ENCODE measurements at places on chromosomes 2 and 18.

DNA sequence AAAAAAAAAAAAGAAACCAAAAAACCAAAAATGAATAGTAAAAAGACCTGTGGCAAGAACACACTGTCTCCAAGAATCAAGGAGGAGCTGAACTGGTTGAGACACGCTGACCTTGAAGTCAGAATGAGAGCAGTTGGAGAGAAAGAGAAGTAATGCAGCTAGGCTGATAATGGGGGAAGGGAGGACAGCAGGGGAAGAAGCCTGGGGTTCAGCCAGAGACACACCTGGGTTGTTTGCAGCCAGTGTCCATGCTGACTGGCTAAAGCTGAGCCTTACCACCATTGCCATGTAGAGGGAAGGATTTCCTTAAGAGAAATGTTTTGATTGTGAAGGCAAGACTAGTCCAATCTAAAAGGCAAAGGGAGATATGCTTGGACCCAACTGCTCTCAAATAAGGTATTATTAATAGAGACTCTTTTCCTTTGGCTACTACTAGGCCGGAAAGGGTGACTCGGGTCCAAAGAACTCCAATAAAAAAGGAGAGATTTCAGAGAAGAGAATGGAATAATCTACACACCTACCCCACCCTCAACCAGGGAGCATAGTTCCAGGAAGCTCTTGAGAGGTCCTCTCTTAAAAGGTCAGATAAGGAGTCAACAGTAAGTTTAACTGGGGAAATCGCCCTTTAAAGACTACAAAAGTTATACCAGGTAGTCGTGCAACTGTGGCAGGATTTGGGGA lies 25.2 kb upstream of the REL start:
- DNase-seq: no peak

GRCh38 chr2:108345951-108346350 lies 31.8 kb upstream of the SULT1C4 start:
- DNase-seq: no peak

DNA sequence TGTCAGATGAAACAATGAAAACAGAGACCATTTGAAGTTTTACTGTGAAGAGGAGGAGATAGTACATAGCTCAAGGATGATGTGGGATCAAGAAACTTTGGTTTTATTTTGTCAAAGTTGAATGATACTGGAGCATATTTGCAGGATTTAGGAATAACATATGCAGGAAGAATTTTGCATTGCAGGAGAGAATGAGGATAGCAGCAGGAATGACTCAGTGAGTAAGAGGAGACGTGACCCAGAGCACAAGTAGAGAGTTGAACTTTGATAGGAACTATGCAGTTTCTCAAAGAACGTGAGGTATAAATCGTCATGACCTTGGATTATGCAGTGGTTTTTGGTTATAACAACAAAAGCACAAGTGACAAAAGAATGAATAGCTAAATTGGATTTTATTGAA lies 47.7 kb downstream of the MAPRE2 start:
- no peak for DNase-seq

- DNase-seq: no peak
These were observed 767.0 kb downstream of the SLC4A3 start for GRCh38 chr2:220394433-220394832.

DNA sequence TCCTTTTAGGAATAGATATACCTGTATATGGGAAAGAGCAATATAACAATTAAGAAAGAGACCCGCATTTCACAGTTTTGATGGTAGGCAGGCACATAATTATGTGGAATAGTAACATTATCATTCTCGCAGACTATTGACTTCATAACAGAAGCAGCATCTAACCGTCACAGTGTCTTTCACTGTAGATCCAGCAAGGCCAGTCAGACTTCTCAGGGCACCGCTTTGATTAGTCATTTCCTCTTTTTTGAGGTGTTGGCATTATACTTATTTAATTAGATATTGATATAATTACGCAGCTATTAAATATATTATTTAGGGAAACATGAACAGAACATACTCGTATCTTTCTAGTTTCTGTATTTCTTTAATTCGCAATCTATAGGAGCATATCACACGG lies 176.4 kb downstream of the NAPG start:
- no peak for DNase-seq

- no peak for DNase-seq
These were observed 36.5 kb downstream of the HADHB start for GRCh38 chr2:26281226-26281625.

- peak; percentile 85 for DNase-seq
These were observed 27.6 kb downstream of the CELF4 start for GRCh38 chr18:37537868-37538525.

DNA sequence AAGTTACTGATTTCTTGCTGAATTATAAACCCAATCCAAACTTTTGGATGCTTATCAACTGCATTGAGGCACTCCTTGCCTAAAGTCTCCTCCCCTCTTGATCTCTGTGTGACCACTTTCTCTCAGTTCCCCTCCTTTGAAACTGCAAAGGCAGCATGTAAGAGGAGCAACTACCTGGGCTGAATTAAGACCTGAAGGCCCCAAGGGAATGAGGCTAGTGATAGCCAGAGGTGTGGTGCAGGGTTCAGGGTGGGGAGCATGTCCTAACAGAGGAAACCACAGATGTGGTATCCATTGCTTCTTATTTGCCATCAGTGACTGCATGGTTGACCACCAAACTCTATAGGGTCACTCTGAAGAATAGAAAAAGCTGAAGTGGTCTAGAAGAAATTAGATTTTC lies 557.9 kb downstream of the TNS1 start:
- DNase-seq: no peak

GRCh38 chr2:121648206-121649148 lies 785 bp downstream of the CLASP1 start:
- DNase-seq: no peak

- DNase-seq: no peak
These were observed 66.7 kb upstream of the SLC39A10 start for GRCh38 chr2:195590199-195590860.

GRCh38 chr2:26537826-26538475 lies 60.0 kb upstream of the OTOF start:
- no peak for DNase-seq

DNA sequence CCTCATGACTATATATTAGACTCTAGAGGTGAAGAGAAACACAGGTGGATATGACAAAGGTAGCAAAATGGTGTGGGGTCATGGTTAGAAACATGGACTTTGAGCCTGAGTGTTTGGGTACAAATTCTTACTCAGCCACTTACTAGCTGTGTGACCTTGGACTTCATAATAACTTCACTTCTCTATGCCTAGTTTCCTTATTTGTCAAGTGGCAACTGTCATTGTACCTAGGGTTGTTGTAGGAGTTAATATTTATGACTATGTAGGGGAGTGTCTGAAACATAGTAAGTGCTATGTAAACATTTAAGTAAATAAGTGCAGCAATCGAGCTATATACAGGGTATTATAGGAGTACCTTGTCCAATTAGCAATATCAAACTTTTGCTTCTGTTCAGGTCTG lies 49.7 kb upstream of the RAPH1 start:
- DNase-seq: no peak

- no peak for DNase-seq
These were observed 125.8 kb downstream of the VWC2L start for GRCh38 chr2:214536625-214537024.

- no peak for DNase-seq
These were observed 59.0 kb downstream of the TACR1 start for GRCh38 chr2:75140288-75140687.

DNA sequence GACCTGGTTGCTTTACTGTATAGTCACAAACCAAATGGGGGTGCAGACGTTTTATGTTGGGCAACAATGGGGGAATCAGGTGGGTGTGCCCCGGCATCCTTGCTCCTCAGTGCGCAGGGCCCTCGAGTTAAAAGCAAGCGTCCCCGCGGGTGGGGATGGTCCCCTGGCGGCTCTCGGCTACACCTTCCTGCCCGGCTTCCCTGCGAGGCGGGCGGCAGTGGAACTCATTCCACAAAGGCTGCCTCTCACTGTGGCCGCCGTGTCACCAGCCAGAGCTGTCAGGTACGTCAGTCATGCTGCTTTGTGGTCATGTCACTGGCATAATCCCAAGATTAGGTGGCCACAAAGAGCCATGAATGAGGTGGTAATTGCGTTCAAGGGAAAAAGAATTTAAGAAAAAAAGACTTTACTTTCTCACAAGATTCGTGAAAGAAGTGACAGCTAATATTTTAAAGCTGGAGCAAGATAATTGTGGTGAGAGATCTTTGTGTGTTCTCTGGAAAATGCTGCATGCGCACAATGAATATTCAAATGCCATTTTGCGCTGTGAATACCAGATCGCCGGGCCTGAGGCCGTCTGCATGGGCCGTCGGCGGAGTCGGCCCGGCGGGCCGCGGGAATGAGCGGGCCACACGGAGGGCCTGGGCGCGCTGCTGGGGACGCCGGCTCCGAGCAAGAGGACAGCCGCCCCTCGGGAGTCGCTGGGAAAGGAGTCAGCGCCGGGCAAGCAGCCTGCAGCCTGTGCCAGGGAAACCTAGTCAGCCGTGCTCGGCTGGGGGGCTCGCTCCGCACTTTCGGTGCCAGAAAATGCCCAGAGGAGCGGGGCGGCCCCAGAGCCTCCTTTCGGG lies 82.3 kb upstream of the LDLRAD4 start:
- DNase-seq: no peak

DNA sequence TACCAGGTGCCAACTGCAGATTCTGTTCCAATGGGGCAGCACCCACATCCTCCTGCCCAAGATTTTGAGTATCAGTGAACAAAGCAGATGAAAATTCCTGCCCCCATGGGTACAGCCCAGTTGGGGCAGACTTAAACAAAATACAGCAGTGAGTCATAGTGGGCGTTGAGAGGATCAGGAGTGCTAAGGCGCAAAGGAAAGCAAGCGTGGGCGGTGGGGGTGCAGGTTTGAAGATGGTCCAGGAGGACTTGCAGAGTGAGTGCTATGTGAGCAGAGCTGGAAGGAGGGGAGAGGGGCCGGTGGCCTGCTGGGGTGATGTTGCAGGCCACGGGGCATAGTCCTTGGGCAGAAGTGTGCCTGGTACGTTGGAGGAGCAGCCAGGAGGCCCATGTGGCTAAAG lies 24.7 kb downstream of the STEAP3 start:
- no peak for DNase-seq

DNA sequence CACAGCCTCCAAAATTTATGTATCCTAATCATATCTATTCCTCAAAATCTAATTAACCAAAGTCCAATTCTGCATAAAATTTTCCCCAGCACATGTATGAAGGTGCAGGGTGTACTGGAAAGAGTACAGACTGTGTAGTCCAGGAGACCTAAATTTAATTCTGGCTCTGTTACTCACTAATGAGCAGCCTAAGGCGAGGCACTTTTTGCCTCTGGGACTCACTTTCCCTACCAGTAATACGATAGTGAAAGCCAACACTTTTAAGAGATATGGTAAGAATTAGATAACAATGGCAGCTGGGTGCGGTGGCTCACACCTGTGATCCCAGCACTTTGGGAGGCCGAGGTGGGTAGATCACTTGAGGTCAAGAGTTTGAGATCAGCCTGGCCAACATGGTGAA lies 177.7 kb downstream of the PIEZO2 start:
- no peak for DNase-seq

All from left forelimb (tissue), 1 donor.